ENCODE measurements at places on chromosomes 4 and X.

DNA sequence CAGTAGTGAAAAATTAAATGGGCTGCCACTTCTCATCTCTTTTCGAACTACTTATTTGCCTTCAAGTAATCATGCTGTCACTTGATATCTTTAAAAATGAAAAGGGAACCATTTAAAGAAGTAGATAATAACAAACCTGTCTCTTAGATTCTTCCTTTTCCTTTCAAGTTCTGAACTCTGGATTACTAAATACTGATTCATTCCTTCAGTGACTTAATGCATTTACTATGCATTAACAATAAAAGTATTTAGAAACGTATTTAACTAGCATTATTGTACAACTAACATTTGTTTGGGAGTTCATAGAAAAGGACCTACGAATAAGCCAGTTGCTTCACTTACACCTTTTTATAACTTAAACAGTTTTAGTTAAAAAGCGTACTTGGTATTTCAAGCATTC lies 61.1 kb upstream of the RAB33B start:
- no peak for DNase-seq

DNA sequence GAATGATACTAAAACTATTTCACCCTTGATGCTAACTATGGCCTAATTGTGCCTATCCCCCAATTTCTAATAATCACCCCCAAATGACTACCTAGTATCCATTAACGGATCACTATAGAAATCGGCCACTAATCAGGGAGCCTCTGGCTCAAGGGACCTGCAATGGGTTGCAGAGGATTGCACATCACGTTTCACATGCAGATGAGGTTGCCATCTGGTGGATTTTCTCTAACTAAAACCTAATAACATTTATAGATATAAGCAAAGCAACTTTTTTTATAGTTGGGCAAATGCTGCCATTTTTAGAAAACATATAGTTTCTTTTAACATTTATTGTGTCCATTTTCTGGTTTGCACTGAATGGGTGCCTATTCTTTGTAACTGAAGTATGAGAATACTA lies 28.3 kb upstream of the ALG13 start:
- no peak for DNase-seq

- no peak for DNase-seq
Measured at GRCh38 chr4:152577708-152578396, 42.0 kb upstream of the FBXW7 start.

GRCh38 chrX:115330498-115331168 lies 41.1 kb downstream of the LUZP4 start:
- DNase-seq, result no peak

DNA sequence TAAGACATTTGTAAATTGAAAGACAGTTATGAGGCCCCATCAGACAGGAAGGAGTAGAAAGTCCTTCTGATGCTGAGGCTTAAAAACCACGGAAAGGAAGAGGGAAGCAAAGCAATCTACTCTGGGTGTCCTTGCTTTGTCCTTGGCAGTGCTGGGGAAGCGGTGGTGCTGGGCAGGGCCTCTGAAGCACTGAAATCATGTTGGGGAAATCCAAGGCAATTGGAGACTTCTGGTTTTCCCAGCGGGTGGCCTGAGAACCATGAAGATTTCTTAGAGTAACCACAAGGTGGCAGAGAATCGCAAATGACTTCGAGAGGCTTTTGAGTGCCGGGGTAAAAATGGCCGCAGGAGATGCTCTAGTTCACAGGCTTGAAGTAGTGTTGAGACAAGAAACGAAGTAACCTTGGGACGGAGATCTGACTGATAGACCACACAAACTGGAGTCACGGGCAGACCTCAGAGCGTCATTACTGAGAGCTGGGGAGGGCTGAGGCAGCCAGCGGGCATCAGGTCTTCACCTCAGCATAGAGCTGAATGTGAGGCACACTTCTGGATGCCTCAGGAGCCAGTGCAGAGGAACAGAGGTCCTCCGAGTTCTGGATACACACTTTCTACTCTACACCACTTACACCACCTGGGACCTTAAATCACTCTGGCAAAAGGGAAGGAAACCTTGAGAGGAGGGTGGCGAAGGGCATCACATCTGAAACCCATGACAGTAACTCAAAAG lies 130.7 kb upstream of the GPRIN3 start:
- DNase-seq, result no peak

- no peak for DNase-seq
Measured at GRCh38 chr4:153513596-153513995, 47.4 kb downstream of the TMEM131L start.

DNA sequence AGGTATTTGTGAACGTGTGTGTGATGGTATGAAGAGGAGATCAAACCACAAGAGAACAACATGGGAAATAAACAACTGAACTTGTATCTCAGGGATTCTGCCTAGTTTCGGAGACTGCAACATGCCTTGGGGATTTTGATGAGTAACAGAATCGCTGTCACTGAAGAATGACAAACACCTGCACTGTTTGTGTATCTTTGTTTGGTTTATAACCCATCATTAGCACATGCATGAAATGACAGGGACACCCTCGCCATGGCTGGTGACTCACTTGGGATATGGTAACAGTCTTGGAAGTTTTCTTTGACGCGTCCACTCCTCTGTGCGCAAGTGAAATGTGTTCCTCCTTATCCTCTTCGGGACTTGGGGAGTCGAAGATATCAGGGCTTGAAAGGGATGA lies 30.3 kb upstream of the MAP3K15 start:
- no peak for DNase-seq

DNA sequence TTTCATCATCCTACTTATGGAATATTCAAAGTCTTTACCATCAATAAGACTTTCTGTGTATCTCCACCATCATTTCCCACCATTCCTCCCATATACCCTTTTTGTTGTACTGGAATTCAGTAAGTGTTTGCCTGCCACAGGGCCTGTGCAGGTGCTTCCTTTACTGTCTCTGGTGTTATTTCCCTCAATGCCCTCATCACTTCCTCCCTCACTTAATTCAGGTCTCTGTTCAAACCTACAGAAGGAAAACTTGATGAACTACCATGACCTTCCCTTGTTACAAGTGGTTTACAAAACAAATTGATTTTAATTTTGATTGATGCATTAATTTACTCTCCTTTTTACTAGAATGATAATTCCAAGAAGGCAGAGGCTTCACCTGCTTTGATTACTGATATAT lies 159.5 kb upstream of the FAT4 start:
- no peak for DNase-seq
